Activated T-helper 1 cell treated with anti-CD3 and anti-CD28 coated beads, Interleukin-2, amount 50 U/mL, for 16 hours (primary cell): ENCODE measurements at places on chromosomes 4 and X.

DNA sequence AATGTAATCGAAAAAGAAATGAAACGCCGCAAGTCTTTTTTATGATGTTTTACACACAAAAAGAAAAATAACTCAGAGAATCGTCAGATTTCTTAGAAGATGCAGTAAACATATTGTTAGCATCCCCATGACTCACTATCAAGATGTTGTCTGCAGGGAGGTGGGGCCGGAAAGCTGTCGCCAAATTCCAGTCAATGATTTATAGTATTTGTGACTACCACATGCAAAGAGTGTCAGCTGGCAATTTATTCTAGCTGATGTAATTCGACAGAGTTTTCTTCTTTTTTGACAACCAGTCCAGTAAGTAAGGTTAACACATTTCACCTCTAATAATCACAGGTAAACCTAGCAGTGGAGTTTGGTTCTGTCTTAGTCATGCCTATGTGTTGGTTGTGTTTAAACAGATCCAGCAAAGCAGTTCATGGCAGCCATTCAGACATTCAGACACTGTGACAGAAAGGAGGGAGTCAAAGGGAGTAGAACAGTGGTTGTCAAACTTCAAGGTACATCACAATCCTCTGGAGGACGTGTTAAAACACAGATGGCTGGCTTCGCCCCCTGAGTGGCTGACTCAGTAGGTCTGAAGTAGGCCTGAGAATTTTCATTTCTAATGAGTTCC, 19.8 kb upstream of the PPP1R2C start:
- no peak for DNase-seq

GRCh38 chrX:102652031-102652688, 877 bp downstream of the GPRASP1 start:
- no peak for DNase-seq

DNA sequence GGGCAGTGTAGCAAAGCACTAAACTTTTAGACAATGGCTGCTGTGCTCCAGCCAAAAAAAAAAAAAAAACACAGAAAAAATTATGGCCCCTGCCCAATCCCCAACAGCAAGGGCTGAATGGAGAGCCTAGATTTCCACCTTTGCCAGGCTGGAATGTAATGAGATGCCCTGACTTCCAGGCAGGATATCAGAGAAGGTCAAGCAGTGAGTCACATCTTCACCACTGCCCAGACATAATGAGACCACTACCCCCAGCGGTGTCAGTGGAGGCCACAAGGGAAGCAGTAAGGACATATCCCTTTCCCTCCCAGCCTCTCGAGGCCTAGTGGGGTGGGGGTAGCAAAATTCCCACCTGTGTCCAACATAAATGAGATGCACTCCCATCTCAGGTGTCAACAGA, 216.3 kb upstream of the LEF1 start:
- DNase-seq = no peak

GRCh38 chrX:143363419-143363818, 153.9 kb downstream of the SPANXN3 start:
- DNase-seq = no peak

GRCh38 chr4:26779224-26779623, 81.4 kb upstream of the STIM2 start:
- no peak for DNase-seq

DNA sequence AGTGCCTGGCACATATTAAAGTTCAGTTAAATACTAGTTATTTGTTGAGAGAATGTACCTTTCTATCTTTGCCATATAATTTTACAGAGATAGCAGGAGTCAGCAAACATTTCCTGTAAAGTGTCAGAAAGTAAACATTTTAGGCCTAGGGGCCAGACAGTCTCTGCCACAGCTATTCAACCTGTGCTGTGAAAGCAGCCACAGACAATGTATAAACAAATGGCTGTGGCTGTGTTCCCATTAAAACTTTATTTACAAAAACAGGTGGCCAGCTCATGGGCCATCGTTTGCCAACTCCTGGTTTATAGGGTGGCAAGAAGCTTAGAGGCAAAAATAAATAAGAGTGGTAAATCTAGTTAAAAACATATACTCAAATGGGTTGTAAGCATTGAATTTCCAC, 34.0 kb upstream of the BRS3 start:
- no peak for DNase-seq

DNA sequence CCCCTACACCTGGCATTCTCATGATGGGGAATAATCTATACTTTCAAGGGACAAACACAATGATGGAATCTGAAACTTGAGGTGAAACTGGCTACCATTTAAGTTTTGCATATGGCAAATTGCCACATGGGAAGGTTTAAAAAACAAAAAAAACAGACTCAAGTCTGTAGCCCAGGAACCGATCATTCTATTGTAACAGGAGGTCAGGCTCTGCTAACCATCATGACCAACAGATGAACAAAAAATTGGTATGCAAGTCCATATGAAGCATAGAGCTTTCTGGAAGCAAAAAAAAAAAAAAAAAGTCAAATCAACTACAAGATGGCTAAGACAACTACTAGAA, 594.3 kb upstream of the DIPK2B start:
- no peak for DNase-seq

GRCh38 chrX:19865567-19866363, 21.6 kb downstream of the SH3KBP1 start:
- DNase-seq = no peak

- DNase-seq = no peak
Observed at GRCh38 chrX:150182161-150182560, 181.0 kb upstream of the MAMLD1 start.

DNA sequence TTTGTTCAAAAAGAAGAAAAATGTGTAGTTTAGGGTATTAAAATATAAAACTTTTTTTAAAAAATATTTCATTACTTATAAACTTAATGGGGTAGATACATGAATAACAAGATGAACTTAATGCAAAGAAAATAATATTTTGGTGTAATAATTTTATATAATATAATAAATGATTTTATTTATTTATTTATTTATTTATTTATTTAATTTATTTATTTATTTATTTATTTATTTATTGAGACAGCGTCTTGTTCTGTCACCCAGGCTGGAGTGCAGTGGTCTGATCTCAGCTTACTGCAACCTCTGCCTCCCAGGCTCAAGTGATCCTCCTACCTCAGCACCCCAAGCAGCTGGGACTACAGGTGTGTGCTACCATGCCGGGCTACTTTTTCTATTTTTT, 20.8 kb upstream of the TEX13C start:
- DNase-seq = no peak

GRCh38 chrX:153465691-153466380, 4.5 kb downstream of the HAUS7 start:
- no peak for DNase-seq

DNA sequence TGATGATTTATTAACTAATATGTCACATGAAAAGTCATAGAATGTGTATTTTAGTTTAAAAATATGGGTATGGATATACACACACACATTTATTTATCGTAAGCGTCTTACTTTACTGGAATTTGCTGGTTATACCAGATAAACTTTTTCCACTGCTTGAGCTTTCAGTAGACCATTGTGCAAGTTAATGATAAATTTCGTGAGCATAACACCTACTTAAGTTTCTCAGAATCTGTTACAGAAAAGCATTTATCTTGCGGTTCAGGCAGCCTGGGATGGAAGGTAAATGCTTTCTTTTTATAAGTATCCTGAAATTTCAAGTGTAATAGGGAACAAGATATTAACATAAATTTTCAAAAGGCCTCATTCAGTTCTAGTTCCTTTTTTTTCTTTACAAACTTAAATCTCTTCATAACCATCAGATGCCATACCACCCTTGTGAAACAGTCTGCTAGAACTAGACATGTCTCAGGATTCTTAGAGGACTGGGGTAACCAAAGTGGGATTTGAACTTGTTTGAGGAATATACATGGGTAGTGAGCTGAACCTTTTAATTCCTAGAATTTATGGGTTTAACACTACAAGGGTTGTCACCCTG, 27.7 kb downstream of the ATP7A start:
- no peak for DNase-seq
